ENCODE measurements at places on chromosomes 16 and 17.
A peak's percentile ranks its signal among the peaks of the same experiment; 100 is the strongest.

- DNase-seq: no peak
These were observed 71.8 kb downstream of the IRF8 start for GRCh38 chr16:85970738-85971137.

GRCh38 chr16:22346483-22346882 lies 27.9 kb downstream of the CDR2 start:
- no peak for DNase-seq

- peak; percentile 67 for DNase-seq
These were observed 7.0 kb downstream of the TMC8 start for GRCh38 chr17:78137392-78138203.

DNA sequence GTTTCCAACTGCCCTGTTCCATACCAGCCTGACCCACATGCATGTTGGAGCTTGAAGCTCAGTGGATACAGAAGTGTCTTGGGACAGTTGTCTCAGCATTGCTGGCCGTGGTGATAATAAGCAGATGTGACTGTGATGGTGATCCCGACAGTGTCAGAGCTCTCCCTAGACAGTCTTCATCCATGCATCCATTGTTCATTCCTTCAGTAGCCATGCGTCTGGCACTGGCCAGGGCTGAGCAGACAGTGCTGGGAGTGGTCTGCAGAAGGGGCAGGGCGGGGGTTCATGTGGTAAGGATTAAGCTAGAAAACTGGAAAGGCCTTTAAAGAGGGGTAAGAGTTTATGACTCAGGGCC lies 68.1 kb downstream of the GNAO1 start:
- no peak for DNase-seq

GRCh38 chr17:4725646-4726310 lies 5.5 kb upstream of the MED11 start:
- no peak for DNase-seq

DNA sequence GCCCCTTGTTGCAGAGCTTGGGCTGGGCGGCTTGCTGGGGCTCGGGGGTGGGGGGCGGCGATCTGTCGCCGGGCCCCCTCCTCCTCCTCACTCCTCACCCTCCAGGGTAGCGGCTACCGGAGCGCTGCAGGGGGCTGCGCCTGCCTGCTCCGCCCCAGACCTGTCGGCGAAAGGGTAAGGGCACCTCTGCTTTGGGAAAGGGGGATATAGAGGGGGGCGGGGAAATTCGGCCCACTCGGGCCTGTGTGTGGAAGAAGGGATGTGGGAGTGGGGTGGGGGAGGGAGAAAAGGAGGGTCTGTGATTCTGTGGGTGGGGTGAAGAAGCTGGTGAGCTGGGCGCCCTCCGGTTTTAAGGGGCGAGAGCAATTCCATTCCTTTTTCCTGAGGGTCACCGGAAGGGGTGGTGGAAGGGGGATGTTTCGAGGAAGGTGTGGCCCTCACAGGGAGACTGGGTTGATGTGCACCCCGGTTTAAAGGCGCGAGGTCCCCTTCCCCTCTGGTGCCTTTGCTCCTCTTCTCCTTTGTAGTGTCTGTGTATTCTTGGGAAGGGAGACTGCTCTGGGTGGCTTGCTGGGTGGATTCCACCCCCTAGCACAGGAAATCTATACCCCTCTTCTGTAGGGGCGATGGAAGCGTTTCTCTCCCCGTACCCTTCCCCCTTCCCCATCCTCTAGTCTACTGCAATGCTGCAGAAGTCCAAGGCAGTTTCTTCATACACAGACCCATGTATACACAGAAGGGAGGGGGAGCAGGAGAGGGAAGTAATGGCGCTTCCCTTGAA lies 878 bp downstream of the TAOK1 start:
- DNase-seq: no peak

DNA sequence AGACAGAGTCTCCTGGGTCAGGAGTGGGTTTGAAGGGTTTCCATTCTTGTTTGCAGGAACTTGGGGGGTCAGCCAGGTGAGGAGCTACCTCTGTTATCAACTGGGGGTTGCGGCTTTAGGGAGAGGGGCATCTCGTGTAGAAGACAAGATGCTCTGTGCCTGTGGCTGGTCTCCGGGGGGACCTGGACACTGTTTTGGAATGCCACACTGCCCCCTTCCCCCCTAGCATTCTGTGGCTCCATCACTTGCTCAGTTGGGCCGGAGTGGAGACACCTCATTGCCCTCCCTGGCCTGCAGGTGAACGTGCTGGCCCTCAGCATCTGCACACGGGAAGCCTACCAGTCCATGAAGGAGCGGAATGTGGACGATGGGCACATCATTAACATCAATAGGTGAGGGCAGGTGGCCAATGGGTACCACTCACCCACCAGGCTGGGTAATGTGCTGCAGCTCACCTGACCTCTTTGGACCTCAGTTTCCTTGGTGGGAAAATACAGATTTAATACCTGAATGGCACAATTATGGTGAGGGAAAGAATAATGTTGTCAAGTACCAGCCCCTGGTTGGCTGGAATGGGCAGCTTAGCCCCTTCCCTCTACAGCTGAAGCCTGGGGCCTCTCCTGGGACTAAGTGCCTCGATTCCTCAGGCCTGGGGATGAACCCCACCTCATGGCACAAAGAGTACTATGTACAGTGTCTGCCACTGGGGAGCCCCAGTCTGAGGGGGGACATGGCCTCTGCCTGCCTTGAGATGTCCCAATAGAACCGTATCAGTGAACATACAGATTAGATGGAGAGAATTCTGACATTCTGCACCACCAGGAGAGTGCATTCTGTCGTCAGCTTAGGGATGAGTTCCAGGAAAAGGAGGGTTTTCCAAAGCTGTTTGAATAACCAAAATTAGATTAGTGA lies 3.3 kb upstream of the MRM1 start:
- DNase-seq: no peak

All from activated CD4-positive, alpha-beta T cell treated with anti-CD3 and anti-CD28 coated beads, Interleukin-2, Interleukin-4, amounts not matched to agents 100 ng/mL and 50 ng/mL, durations not matched to agents 16 hours and 8 hours (primary cell).